ENCODE measurements at places on chromosomes 7 and 10.

- no peak for DNase-seq
Observed at GRCh38 chr10:133332936-133333699, 3.6 kb downstream of the CALY start.

DNA sequence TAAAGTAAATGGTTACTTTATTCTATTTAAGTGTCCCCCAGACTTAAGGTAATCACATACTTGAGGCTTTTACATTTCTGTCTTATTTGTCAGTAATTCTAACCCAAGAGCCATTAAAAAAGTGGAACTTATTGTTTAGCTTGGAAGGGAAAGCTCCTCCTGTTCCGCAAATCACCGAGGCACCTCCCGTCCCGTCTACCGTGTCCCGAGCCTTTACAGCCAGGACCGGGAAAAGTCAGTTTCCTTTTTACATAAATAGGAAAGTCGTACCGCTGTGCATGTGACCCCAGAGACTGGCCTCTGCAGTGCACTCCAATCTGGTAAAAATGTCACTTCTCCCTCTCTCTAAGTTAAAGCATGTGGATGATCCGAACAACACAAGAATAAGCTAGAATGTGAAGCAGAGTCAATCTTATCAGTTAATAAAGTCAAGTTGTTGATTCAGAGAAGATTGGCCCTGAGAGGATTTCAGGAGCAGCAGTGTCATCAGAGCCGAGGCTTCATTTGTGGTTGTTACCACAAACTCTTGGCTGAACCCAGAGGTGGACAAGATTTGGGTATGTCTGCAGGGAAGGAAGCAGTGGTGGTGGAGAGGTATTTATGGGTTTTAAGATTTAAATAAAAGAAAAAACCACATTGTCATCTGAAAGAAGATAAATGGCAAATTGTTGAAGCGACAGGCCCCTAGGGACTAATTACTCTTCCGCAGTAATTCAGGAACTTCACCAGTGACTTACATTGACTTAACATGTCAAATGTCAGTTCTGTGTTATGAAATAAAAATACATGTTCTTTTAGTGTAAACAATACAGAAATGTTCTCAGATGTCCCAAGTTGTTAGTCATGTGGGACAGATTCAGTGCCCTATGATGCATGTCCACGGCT, 316.6 kb upstream of the ZNF32 start:
- DNase-seq: no peak

DNA sequence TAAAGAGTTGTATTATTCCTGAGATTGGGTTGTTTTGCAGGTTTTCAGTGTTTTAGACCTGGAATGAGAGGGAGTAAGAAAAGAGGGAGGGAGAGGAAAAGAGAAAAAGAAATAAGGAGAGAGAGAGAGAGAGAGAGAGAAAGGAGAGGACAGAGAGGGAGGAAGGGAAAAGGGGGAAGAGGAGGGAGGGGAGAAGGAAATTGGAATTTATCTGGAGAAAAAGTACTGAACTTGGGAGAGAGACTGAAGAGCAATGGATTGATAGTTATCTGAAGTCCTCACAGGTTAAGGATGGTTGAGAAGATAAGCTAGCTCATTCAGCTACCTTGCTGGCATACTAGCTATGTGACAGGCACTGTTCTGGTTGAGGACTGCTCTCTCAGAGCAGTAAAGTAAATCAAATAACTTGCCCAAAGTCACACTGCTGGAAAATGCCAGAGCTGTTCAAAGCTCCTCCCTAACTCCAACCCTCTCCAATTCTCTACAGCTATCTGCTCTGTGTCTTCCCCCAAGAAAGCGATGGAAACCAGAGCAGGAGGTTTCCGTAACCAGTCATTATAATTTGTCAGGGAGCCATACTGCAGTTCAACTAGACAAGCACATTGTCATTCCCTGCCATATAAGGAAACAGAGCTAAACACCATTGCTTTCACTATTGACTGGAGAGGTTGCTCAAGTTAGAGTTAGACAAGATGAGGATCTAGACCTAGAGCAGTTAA, 10.7 kb downstream of the CALD1 start:
- DNase-seq: no peak

DNA sequence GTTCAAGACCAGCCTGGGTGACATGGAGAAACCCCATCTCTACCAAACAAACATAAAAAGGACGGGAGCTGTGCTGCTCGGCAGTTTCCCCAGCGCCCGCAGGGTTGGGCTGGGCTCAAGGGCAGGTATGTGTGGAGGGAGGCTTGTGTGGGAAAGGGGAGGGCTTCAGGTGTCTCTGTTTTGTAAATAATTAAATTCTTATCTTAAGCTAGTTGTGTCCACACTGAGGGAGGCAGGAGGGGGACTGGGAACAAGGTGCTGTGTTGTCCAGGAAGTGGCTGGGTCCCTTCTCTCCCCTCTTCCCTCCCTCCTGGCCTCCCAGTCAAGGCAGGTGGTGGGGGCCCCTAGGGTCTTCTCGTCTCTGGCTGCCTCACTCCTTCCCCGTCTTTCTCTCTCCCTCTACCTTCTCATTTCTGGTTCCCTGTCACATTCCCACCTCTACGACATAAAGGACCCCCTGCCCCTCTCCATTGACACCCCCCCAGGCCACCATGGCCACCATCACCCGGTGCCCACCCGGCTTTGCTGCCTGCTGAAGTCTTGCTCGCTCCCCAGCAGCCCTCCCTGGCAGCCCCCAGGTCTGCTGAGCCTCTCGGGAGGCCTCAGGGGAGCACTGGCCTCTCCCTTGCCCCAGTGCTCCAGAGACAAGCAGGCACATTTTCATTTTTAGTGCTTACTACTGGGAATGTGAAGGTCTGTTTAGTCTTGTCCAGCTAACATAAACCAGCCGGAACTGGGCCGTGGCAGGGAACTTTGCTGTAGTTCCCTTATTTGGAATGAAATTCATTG, 19.3 kb downstream of the NEURL1 start:
- no peak for DNase-seq

- DNase-seq: no peak
Observed at GRCh38 chr7:51593628-51594027, 277.0 kb upstream of the COBL start.

DNA sequence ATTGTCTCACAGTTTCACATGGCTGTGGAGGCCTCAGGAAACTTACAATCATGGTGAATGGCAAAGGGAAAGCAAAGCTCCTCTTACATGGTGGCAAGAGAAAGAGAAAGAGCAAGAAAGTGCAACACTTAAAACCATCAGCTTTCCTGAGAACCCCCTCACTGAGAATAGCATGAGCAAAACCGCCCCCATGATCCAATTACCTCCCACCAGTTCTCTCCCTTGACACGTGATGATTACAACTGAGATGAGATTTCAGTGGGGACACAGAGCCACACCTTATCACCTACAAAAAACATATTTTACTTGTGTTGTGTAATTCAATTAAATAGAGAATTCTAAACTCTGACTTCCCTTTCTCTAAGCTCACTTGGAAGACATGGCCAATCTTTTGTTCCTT, 80.2 kb downstream of the SEMA3C start:
- no peak for DNase-seq
